ENCODE measurements at places on chromosomes 13 and 19.

- DNase-seq: no peak
- H3K4me1 ChIP-seq: no peaks in the 10 kb centered on the region
- no peaks in the 10 kb centered on the region for H3K27me3 ChIP-seq
- H3K4me3 ChIP-seq: no peak overlapping the region
- H3K27ac ChIP-seq: no peak overlapping the region
These were observed 508.8 kb upstream of the GPC6 start for GRCh38 chr13:92717857-92718256.

GRCh38 chr19:23799321-23799720 is 40.6 kb upstream of the ZNF681 start:
- no peaks in the 10 kb centered on the region for H3K36me3 ChIP-seq
- peak overlapping the region; percentile 67 for H3K27ac ChIP-seq
- peak; percentile 41 for DNase-seq
- H3K4me1 ChIP-seq: peaks cover 34% of the 10 kb centered on the region
- H3K4me3 ChIP-seq: peak overlapping the region; percentile 83

DNA sequence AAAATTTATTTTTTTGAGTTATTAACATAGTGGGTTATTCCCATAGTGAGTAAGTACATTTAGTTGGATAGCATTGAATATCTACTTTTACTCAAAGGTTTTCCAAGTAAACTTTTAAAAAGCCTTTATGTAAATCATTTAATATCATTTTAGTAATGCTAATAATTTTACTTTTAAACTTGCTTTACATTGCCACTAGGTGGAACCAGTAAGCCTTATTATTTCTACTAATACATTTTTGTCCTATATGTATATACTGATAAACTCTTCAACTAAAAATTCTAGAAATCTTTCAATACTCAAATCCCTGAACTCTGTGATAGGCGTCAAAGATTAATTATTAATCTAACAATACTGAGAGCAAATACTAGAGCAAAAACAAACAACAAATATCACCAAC is 1709.2 kb upstream of the PCDH20 start:
- no peak overlapping the region for H3K27ac ChIP-seq
- no peaks in the 10 kb centered on the region for H3K27me3 ChIP-seq
- no peaks in the 10 kb centered on the region for H3K4me1 ChIP-seq
- H3K36me3 ChIP-seq: no peaks in the 10 kb centered on the region
- no peak overlapping the region for H3K4me3 ChIP-seq

DNA sequence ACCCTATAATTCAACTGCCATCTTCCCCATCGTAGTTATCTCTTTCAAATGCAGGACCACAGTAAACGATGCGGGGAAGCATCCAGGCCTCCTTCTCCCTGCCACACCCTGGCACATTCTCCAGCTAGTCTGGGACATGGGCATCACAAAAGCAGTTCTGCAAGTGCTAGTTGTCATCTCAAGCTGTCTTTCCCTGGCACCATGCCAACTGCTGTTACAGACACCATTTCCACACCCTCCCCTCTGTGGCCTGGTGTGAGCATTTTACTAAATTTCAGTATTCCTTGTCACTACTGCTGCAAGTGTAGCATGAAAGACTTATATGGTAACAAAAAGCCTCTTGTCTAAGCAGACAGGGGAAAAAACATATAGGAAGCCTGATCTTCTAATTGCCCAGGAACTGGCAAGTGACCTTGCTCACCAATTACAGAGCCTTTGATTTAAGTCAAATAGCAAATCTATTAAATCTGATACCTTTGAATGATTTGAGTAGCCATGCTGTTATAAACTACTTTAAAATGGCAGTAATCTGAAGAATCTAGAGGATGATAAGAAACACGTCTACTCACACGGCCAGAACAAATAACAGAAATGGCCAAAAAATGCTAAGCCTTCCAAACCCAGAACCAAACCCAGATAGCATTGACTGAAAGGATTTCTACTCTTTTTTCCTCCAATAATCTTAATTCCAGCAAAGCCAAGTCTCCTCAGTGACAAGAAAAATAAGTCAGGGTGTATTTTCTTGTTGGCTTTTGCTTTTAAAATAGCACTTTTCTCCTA is 179.0 kb downstream of the NUFIP1 start:
- H3K27ac ChIP-seq: no peak overlapping the region
- H3K4me3 ChIP-seq: no peak overlapping the region
- H3K4me1 ChIP-seq: no peaks in the 10 kb centered on the region
- DNase-seq: no peak

GRCh38 chr19:30557212-30557611 is 185.0 kb downstream of the ZNF536 start:
- H3K36me3 ChIP-seq: no peaks in the 10 kb centered on the region
- no peak for DNase-seq
- H3K4me1 ChIP-seq: no peaks in the 10 kb centered on the region
- H3K27ac ChIP-seq: no peak overlapping the region
- H3K27me3 ChIP-seq: peaks cover 7% of the 10 kb centered on the region

- DNase-seq: no peak
- H3K27me3 ChIP-seq: peaks cover 29% of the 10 kb centered on the region
- no peaks in the 10 kb centered on the region for H3K36me3 ChIP-seq
- H3K27ac ChIP-seq: no peak overlapping the region
These were observed 291.5 kb downstream of the ZNF536 start for GRCh38 chr19:30663611-30664174.

GRCh38 chr13:30480292-30480950 is 14.7 kb upstream of the HMGB1 start:
- H3K27me3 ChIP-seq: no peaks in the 10 kb centered on the region
- H3K4me3 ChIP-seq: no peak overlapping the region
- peaks cover 17% of the 10 kb centered on the region for H3K4me1 ChIP-seq
- no peak for DNase-seq

DNA sequence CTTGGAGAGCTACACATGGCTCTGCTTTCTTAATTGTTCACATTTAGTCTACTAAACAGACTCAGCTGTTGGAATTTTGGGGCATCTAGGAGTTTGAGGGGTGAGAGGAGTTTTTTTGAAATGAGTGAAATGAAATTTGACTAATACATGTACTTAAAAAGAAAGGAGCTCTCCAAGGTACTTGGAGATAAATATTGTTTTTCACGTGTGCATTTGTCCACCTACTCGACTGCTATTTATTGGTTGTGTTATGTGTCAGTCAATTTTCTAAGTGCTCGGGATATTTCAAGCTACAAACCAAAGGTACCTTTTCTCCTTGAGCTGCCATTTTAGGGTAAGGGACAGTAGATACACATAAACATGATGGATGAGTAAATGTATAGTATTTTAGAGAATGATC is 697.0 kb downstream of the LIG4 start:
- no peak overlapping the region for H3K27ac ChIP-seq
- no peaks in the 10 kb centered on the region for H3K4me1 ChIP-seq
- no peaks in the 10 kb centered on the region for H3K36me3 ChIP-seq
- DNase-seq: no peak

- H3K27me3 ChIP-seq: no peaks in the 10 kb centered on the region
- no peak for DNase-seq
- H3K36me3 ChIP-seq: no peaks in the 10 kb centered on the region
These were observed 342.8 kb downstream of the DACH1 start for GRCh38 chr13:71524245-71524612.

GRCh38 chr13:65633806-65634205 is 1596.3 kb downstream of the PCDH9 start:
- no peaks in the 10 kb centered on the region for H3K27me3 ChIP-seq
- DNase-seq: no peak
- no peaks in the 10 kb centered on the region for H3K36me3 ChIP-seq
- no peak overlapping the region for H3K4me3 ChIP-seq

GRCh38 chr19:8131517-8131916 is 17.9 kb downstream of the FBN3 start:
- peaks cover 35% of the 10 kb centered on the region for H3K27me3 ChIP-seq
- DNase-seq: no peak
- no peak overlapping the region for H3K27ac ChIP-seq
- no peaks in the 10 kb centered on the region for H3K4me1 ChIP-seq

DNA sequence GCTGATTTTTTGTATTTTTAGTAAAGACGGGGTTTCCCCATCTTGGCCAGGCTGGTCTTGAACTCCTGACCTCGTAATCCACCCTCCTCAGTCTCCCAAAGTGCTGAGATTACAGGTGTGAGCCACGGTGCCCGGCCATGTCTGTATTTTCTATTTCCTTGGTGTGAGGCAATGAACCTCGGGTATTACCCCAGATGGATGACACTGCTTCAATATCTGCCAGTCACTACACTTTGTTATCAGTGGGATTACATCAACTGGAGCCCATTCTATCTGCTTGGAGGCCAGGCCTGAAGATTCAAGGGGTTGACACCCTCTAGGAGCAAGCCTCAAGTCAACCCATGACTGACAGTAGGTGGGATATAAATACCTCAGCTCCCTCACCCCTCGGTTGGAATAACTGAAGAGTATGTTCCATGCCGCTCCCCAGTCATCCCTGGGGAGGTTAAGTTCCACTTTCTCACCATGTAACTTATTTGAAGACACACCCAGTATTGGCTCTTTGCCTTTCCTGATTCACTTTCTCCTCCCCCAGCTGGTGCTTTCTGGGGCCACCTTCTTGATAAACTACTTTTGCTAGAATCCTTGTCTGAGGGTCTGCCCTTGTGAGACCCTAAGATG is 992 bp upstream of the ADGRE1 start:
- H3K4me3 ChIP-seq: no peak overlapping the region
- H3K27me3 ChIP-seq: peaks cover 29% of the 10 kb centered on the region
- H3K36me3 ChIP-seq: peaks cover 18% of the 10 kb centered on the region
- peaks cover 4% of the 10 kb centered on the region for H3K4me1 ChIP-seq

DNA sequence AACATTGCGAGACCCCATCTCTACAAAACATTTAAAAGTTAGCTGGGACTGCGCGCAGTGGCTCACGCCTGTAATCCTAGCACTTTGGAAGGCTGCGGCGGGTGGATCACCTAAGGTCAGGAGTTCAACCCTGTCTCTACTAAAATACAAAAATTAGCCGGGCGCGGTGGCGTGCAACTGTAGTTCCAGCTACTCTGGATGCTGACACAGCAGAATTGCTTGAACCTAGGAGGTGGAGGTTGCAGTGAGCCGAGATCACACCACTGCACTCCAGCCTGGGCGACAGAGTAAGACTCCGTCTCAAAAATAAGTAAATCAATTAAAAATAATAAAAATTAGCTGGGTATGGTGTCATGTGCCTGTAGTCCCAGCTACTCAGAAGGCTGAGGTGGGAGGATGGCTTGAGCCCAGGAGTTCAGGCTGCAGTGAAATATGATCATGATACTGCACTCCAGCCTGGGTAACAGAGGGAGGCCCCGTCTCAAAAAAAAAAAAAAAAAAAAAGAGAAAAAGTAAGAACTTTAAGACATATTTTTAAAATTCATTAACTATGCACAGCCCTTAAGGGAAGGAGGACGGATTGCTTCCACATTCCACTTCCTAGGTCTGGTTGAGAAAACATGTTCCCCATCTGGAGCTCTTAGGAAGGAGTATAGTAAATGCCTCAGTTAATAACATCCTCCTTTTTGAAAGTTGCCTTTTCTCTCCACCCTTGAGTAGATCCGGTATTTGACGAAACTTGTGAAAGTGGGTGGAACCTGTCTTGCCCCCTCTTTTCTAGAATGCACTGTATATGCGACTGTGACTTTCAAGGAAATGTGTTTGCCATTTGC is 26.1 kb downstream of the EXOC3L2 start:
- H3K4me1 ChIP-seq: peaks cover 6% of the 10 kb centered on the region
- DNase-seq: no peak
- H3K27me3 ChIP-seq: peaks cover 59% of the 10 kb centered on the region

- H3K27ac ChIP-seq: no peak within 1 kb of the TSS
- H3K4me3 ChIP-seq: no peak within 1 kb of the TSS
- peaks cover 7% of the 10 kb centered on the region for H3K4me1 ChIP-seq
- DNase-seq: peak; percentile 51
- no peaks in the 10 kb centered on the region for H3K36me3 ChIP-seq
- peaks cover 7% of the 10 kb centered on the region for H3K27me3 ChIP-seq
These were observed at the start of gene CELF5 for GRCh38 chr19:3224346-3225168. CELF5 (plus strand) TSS chr19:3224661; CDS start chr19:3224740, 79 bp downstream.

GRCh38 chr19:31214086-31214485 is 135.2 kb downstream of the TSHZ3 start:
- H3K4me3 ChIP-seq: no peak overlapping the region
- H3K36me3 ChIP-seq: no peaks in the 10 kb centered on the region
- H3K27ac ChIP-seq: no peak overlapping the region
- H3K4me1 ChIP-seq: no peaks in the 10 kb centered on the region
- H3K27me3 ChIP-seq: peaks cover 26% of the 10 kb centered on the region

- no peaks in the 10 kb centered on the region for H3K36me3 ChIP-seq
- H3K27me3 ChIP-seq: no peaks in the 10 kb centered on the region
- H3K4me3 ChIP-seq: no peak overlapping the region
These were observed 553.9 kb downstream of the RFC3 start for GRCh38 chr13:34371645-34372395.

DNA sequence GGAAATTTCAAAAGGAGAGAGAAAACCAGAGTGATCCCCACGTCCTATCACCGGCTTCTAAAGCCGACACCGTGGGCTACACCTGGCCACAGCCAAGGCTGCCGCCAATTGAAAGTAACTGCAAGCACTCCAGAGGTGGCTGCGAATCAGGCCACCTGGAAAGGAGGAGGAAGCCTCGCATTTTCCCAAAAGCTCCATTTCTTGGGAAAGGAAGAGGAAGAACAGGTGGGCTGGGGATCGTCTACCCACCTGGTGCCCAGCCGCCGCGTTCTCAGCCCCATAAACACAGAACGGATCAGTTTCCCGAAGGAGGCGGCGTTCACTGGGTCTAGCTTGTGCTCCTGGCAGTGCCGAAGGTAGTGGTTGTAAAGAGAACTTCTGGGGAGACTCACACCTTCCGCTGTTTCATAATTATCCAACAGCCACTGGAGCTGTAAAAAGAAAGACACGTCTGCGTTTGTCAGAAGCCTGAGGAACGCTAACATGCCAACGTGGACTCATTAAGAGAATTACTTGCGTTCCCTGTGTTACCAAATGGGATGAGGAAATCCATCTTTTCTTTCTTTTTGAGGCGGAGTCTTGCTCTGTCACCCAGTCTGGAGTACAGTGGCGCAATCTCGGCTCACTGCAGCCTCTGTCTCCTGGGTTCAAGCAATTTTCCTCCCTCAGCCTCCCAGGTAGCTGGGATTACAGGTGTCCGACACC is 38.1 kb upstream of the RANBP3 start:
- H3K36me3 ChIP-seq: no peaks in the 10 kb centered on the region
- no peaks in the 10 kb centered on the region for H3K4me1 ChIP-seq
- H3K4me3 ChIP-seq: no peak overlapping the region
- H3K27ac ChIP-seq: no peak overlapping the region
- no peak for DNase-seq

DNA sequence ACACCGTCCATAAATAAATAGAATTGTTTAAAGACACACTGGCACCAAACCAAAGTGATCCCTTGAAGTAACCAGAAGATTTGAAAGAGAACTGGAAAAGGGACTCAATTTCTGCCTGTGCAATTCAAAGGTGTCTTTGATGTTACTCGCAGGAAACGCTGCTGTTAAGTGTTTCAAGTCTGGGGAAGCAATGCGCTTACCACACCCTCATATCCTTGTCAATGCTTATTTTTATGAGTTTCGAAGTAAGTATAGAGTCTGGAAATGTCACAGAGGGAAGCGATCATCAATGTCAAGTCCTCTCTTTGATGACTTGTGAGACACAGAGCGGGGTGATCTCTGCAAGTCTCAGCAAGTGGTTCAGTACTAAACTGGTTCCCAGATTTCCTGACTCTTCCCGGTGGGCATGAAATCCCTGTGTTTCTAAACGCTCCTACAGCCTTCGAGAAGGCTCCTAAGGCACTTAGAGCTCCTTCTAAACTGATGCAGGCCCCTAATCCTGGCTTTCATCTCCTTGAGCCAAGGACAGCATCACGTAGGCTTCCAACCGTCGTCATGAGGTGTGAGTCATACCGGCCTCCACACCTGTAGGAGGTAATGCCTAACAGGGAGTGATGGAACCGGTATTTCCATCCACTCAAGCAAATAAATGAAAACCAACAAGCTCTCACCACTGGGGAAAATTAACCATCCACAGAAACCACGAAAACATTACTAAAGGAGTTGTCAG is 22.8 kb downstream of the SYDE1 start:
- H3K27me3 ChIP-seq: peaks cover 5% of the 10 kb centered on the region
- DNase-seq: no peak
- no peak overlapping the region for H3K27ac ChIP-seq
- H3K36me3 ChIP-seq: no peaks in the 10 kb centered on the region
- H3K4me1 ChIP-seq: peaks cover 9% of the 10 kb centered on the region
